NCI-H1105 (cell line): ENCODE measurements at places on chromosomes 12 and 14.

DNA sequence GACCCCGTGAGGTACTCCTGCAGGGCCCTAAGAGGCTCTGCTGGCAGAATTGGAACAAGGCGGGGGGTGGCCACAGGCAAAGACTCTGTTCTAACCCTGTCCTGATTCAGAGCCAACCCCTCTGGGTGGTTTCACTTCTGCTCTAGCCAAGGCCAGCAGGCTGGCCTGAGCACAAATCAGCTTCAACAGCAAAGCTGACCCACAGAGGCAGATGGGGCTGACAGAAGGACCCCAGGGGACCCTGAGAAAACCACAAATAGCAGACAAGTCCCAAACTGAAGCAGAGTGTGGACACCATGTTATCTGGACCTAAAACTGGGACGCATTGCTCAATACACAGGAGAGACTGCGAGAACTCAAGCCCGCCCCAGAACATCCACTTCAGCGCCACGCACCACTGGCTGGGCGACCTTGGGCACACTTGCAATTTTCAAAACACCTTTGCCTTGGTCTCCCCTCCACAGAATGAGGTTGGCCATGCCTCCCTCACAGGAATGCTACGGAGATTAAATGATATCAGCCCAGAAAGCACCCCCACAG is 76.4 kb upstream of the DICER1 start:
- DNase-seq: no peak

- DNase-seq: peak; percentile 54
Observed at GRCh38 chr12:20646239-20646827, 48.8 kb upstream of the SLCO1C1 start.

GRCh38 chr12:12791756-12792369 is 6.4 kb downstream of the APOLD1 start:
- no peak for DNase-seq

DNA sequence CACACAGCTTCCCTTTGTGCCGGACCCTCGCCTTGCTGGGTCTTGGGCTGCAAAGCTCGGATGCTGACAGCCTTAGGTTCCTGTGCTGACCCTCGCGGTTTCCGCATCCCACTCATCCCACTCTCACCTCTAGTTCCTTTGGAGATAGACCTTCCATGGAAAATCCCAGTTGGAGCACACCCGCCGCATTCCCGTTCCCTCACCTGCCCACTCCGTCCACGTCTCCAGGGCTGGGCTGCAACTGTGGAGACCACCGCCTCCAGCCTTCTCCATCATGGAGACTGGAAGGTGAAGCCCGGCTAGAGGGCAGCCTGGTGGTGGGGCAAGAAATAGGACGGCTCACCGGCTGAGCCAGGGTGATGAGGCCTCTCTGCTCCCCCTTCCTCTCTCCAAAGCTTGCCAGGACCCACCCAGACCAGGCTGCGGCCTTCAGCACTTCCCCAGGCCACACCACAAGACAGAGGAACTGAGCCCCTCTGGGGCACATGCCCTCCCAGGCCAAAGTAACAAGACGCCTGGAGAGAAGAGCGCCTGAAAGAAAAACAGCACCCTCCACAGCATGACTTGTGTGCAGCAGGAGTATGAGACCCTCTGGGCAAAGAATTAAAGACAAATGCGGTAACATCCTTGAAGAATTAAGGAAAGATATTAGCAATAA is 15.0 kb downstream of the TMEM121 start:
- no peak for DNase-seq

DNA sequence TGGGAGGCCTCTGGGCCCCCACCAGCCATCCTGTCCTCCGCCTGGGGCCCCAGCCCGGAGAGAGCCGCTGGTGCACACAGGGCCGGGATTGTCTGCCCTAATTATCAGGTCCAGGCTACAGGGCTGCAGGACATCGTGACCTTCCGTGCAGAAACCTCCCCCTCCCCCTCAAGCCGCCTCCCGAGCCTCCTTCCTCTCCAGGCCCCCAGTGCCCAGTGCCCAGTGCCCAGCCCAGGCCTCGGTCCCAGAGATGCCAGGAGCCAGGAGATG is 729 bp upstream of the GAPDH start:
- DNase-seq: no peak

GRCh38 chr12:69884386-69884785 is 59.4 kb downstream of the MYRFL start:
- DNase-seq: no peak

DNA sequence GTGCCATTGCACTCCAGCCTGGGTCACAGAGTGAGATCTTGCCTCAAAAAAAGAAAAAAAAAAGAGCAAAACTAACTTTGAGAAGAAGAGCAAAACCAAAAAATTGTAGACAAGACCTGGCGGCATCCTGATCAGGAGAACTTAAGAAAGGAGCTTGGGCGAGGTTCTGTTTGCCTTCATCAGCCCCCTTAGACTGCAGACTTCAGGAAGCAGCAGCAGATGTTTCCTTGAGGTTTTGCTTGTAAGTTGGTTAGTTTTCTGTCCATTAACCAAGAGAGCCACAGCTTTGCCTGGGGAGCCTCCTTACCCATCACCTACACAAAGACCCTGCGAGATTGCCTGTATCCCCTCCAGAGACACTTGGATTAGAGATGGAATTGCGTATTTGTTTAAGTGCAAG is 189.0 kb downstream of the AACS start:
- no peak for DNase-seq

- DNase-seq: no peak
Observed at GRCh38 chr12:3603576-3603975, 112.6 kb downstream of the PRMT8 start.

GRCh38 chr12:48954061-48954460 is 3.2 kb downstream of the ARF3 start:
- DNase-seq: no peak

- DNase-seq: no peak
Observed at GRCh38 chr12:52627395-52628110, 9.2 kb upstream of the KRT73 start.

DNA sequence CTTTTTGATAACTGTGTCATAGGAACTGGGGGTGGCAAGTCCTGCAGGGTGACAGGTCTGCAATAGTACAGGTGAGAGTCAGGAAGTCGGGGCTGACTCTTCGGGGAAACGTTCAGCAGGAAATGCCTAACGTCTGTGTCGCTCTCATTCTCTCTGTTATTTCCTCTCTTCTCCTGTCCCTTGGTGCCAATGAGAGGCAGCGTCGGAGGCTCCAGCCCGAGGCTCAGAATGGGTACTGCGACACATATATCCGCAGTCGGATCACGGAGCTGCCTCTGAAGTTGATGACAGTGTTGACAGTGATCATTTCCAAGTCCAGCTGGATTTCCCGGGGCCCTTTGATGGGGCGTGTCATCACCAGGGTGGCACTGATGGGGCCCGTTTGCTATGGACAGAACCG is 2.7 kb upstream of the TC2N start:
- no peak for DNase-seq

- DNase-seq: no peak
Observed at GRCh38 chr12:68631227-68631626, 20.5 kb downstream of the RAP1B start.

DNA sequence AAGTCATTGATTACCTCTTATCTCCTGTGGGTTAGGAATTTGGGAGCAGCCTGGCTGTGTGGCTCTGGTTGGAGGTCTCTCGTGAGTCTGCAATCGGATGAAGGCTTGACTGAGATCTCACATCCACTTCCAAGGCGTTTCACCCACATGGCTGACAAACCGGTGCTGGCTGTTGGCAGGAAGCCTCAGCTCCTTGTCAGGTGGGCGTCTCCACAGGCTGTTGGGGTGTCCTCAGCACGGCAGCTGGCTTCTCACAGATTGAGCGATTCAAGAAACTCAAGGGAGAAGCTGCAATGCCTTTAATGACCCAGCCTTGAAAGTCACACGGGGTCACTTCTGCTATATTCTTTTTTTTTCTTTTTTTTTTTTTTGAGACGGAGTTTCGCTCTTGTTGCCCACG is 28.6 kb upstream of the CORO1C start:
- DNase-seq: no peak
